ENCODE measurements at places on chromosomes 13 and 19.

- DNase-seq, result no peak
These were observed 534.7 kb upstream of the ARGLU1 start for GRCh38 chr13:107102676-107103075.

- DNase-seq, result no peak
These were observed 1.4 kb downstream of the TLE6 start for GRCh38 chr19:2978772-2979171.

GRCh38 chr13:111899714-111900389 is 167.1 kb upstream of the SOX1 start:
- no peak for DNase-seq

- DNase-seq, result no peak
These were observed 210.4 kb upstream of the SOX1 start for GRCh38 chr13:111856571-111856970.

DNA sequence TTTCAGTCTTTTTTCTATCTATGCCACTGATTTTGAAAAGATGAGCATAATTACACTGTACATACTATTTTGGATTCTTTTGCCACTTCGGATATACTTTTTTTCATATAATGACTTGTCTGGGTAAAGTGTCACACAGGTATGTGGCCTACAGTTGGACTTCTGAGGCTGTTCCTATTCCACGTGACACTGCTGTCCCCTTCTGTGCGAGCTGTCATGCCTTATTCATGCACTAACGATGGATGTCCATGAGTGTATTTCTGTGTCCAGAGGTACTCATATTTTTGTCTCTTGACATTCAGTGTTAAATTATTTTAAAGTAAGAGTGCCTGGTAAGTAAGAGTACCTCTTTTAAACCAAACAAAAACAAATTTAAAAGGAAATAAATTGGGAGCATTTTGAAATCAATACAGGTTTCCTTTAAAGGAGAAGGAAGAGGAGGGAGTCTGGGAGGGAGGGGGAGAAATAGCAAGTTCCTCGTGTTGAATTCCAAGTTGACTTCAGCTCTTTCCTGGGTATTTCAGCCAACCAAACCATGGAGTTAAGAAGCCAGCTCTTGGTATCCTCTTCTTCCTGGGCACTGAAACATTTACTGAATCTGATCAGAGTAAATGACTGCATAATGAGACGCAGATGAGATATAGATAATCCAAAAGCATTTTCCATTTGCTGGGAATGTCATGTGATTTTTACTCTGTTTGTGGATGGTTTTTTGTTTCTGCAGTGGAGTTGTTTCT is 61.3 kb downstream of the TNFRSF19 start:
- DNase-seq, result no peak

- no peak for DNase-seq
These were observed 84.4 kb downstream of the GADD45B start for GRCh38 chr19:2560369-2560768.

Measured in fibroblast of upper back skin (primary cell).